ENCODE measurements at places on chromosomes 16 and 17.

DNA sequence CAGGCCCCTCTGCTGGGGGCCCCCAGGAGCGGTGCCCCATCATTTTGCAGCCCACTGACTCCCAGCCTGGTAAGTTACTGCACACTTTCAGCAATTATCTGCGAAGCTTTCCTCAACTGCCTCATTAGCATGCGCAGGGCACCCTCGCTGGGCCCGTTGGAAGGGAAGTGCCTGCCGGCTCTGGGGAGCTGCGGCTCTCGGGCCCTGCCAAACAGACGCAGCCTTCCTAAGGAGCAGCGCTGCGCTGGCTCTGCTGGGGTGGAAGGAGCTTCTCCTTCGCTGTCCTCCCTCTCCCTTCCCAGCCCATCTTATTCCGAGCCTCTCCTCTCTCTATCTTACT is 71.0 kb downstream of the RBBP6 start:
- DNase-seq = peak; percentile 53

DNA sequence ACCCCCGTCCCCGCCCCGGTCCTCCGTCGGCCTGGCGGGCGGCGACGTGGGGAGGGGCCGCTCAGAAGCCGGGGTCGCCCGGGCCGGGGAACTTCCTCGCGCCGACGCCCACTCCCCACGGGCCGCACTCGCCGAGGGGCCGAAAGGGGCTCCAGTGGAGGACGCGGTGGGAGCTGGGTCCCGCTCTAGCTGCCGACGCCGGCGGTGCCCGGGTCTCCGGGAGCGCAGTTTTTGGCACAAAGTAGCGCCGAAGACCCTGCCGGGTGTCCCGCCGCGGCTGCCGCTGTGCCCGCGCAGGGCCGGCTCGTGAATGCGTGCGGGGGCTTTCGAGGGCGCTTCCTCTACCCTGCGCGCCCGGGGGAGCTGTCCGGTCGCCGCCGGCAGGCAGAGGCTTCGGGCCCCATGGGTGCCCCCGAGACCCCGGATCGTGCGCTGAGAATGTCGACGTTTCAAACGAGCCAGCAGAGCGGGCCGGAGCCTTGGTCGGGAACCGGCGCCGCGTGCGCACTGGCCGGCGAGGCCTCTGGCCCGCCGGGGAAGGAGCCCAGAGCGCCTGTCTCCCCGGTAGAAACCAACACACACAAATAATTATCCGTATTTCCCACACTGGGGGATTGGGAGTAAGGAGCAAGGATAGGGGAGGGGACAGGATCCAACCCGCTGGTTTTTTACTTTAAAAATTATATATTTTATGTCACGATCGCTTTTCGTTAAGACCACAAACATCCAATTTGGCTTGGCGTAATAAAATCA is 46.6 kb upstream of the SLC38A10 start:
- no peak for DNase-seq

DNA sequence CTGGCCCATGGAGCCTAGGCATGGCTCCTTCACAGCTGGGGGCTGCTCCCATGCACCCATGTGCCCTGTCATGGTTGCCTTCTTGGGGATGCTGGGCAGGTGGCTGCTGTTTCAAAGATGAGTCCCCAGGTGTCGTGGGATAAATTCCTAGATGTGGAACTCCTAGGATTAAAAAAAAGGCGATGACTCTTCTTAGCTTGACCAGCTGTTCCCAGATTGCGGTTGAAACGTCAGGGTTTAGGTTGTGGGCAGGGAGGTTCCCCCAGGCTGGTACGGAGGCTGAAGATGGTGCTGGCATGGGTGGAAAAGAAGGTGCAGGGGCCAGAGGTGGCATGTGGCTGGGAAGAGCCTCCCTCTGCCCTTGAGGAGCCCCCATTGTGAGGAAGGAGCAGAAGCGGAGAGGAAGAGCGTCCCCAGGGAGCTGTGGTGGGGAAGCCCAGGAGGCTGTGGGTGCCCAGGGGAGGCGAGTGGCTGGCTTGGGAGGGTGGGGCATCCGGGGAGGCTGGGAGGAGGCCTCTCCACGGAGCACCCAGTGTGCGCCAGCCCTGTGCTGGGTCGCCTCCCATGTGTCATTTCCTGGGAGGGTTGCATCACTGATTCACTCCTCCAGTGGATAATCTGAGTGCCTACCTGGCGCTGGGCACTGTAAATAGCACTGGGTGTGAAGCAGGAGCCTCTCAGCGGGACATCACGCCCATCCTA is 7.5 kb upstream of the KCNJ12 start:
- DNase-seq = no peak

GRCh38 chr16:85653290-85653891 is 35.4 kb downstream of the GINS2 start:
- DNase-seq = no peak

- DNase-seq = no peak
These were observed 46.5 kb downstream of the STX8 start for GRCh38 chr17:9529033-9529700.

DNA sequence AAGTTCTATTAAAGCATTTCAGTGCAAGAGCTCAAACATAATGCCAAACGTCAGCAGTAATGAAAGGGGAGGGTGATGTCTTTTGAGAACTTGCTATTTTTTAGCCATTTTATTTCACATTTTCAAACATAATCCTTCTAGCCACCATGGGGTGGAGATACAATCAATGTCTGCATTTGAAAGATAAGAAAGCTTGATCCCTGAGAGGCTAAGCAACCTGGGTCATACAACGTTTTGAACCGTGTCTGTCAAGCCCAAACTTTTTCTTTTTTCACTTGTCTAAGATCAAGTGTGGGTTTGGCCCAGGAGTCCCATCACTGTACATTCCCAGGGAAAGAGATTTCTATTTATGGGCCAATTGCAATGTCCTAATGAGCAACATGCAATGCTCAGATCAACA is 331.1 kb downstream of the SLC39A11 start:
- no peak for DNase-seq

- no peak for DNase-seq
These were observed 6.4 kb upstream of the ARL4D start for GRCh38 chr17:43392397-43392796.

GRCh38 chr17:49524473-49525359 is 29.6 kb downstream of the NGFR start:
- no peak for DNase-seq

DNA sequence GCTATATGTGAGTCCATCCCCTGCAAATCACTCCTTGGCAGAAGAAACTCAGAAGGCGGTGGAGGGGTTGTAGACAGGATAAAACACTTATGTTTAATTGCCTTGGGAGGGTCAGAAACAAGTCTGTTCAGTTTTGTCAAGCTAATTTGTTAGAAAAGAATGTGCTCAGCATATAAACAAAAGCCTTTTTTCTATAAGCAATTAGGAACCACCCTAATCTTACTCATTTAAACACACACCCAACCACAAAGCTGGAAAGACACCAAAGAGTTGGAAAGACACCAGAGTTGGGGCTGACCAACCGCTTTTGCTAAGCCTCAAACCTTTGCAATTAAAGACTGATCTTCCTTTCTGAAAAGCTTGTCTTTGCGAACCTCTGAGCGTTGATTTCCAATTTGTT is 439.2 kb upstream of the ERCC4 start:
- no peak for DNase-seq

- DNase-seq = no peak
These were observed 124.8 kb downstream of the MAP2K6 start for GRCh38 chr17:69539274-69539673.

Data from ELF-1 (cell line).